ENCODE measurements at places on chromosomes 11 and 22.

DNA sequence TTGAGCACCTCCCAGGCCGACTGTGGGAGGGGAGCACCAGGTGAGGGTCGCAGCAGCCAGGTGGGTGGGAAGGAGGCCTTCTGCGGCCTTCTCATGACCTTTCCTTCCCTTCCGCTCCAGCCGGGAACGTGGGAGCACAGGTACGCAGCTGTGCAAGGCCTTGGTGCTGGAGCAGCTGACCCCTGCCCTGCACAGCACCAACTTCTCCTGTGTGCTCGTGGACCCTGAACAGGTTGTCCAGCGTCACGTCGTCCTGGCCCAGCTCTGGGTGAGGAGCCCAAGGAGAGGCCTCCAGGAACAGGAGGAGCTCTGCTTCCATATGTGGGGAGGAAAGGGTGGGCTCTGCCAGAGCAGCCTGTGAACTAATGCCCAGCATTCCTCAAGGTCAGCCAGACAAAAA lies 2.6 kb downstream of the IL18BP start:
- DNase-seq, result no peak

GRCh38 chr11:128573638-128574037 lies 13.7 kb downstream of the ETS1 start:
- DNase-seq, result no peak

GRCh38 chr11:75041263-75041662 lies 52.5 kb downstream of the NEU3 start:
- no peak for DNase-seq

DNA sequence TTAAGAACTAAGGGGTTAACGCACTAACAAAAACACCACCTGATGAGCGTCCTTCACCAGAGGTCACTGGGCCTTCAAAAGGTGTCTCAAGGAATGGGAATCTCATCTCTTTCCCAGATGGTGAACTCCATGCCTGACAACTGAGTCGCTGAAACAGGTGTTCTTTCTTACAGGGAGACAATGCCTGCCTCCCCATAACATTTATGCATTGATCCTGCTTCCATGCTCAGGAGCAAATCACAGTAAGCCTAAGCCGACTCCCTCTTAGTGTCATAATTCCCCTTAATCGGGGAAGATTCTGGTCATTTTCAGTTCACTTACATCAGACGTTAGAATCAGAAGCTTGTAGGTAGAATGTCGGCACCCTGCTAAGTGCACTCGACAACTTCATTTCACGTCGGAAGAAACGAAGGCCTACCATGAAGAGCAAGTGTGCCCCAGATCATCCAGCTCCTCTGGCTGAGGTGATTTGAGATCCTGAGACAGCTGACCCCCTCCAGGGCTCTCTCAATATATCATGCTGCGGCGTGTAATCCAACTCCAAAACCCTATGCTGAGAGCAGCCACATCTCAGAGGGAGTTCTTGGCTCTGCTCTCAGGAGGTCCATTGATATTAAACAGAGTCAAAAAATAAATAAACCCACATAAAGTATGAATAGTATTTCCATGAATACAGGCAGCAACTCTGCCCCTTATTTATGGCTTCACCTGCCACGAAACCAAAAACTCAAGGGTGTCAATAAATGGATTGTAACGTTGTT lies 163.1 kb downstream of the LARGE1 start:
- DNase-seq, result no peak

DNA sequence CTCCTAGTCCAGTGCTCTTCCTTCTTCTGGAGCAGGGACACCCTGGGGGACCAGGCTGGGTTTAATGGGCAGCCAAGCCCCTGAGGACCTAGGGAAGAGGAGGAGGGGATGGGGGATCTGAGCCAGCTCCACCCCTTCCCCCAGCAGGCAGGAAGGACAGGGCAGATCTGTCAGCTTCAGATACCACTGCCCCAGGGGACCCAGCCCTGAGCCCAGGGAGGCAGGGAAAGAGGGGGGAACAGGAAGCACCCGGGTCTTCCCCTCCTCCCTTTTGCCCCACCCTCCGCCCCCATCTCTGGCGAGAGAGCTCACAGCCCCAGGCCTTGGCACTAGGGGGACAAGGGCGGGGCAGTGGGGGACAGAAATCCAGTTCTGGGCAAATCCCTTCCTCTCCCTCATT lies 11.7 kb upstream of the SOX10 start:
- no peak for DNase-seq

DNA sequence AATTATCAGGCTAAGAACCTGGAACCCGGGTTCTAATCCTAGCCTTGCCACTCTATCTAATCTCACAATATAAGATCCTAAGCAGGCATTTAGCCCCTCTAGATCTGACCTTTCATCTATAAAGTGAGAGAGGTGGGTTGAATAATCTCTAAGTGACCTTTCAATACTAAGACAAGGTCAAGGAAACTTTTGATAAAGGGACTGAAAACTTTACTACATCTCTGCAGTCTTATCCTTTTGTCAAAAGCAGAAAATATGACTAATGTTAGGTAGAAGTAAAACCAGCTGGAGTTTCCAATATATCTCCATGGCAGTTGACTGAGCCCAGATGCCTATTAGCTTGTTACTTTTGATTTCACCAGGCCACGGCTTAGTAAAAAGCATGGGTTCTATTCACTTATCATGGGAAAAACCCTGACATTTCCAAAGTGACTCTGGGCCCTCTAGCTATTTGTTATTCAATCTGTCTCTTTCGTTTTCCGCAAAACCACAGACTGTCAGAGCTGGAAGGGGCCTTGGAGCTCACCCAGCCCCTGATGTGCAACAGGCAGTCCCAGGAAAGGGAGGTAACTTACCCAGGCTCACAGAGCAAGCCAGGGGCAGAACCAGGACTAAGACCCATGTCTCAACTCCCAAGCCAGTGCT lies 75.8 kb downstream of the RAB30 start:
- no peak for DNase-seq

GRCh38 chr11:488062-488461 lies 19.0 kb downstream of the RNH1 start:
- no peak for DNase-seq

DNA sequence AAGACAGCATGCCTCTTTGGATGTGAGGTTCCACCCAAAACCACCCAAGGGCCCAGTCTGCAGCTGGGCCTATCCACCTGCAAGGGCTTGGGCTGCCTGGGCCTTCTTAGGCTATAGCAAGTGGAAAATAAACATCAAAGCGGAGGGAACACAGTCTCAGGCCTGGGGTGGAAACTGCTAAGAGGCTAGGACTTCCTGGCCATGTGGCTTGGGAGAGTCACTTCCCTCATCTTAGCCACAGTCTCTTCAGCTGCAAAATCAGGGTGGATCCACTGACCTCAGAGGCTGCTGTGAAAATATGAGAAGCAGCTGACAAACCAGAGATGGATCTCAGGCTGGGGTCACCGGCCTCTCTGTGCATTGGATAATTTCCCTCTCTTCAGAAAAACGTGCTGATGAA lies 30.6 kb upstream of the TFIP11 start:
- no peak for DNase-seq

DNA sequence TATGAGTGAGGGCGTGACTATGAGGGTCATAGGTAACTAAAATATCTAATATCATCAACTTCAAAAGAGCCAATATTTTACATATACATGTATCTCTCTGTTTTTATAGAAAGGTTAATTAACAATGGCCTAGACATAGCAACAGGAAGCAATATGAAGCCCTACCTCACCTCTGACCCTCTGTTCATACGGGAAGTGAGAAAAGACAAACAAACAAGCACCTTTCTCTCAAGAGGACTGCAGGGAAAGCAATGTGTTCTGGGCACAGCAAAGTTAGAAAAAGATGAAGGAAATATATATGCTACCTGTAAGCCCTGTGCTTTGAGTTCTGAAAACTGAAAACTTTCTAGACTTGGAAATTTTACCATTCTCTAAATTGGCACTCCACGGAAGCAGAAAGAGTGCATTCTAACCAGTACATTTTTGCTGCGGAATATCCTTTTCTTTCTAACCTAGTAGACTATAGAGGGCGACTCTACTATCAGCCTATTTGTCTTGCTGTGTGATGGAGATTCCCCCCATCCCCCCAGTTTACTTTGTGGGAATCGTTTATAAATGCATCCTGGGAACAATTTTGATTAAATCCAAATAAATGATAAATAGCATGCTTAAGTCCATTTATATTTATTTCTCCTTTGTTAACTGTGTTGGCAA lies 830.4 kb upstream of the FAT3 start:
- peak; percentile 19 for DNase-seq

DNA sequence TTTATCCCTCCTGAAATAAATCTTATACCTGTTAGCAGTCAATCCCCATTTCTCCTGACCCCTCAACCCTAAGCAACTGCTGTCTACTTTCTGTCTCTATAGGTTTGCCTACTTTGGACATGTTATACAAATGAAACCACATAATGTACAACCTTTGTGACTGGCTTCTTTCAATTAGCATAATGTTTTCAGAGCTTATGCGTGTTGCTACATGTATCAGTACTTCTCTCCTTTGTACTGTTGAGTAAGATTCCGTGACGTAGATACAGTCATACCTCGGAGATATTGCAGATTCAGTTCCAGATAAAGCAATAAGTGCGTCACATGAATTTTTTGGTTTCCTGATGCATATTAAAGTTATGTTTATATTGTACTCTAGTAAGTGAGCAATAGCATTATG lies 127.3 kb downstream of the MORC2 start:
- no peak for DNase-seq

- no peak for DNase-seq
These were observed 9.0 kb downstream of the TUBA8 start for GRCh38 chr22:18119409-18120110.

DNA sequence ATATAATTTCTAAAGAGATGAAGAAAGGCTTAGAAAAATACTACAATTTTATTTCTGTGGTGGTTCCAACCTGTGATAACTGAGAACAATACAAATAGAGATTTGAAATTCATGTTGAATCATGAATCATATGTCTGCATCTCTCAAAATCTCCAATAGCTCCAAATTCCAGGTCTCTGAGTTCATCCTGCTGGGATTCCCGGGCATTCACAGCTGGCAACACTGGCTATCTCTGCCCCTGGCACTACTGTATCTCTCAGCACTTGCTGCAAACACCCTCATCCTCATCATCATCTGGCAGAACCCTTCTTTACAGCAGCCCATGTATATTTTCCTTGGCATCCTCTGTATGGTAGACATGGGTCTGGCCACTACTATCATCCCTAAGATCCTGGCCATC lies at the start of gene OR56B1:
Gene OR56B1, plus strand, starts transcription at position 53 of the 400 bp plus-strand sequence. Its CDS starts 69 bp downstream, at position 122.
- no peak for DNase-seq

DNA sequence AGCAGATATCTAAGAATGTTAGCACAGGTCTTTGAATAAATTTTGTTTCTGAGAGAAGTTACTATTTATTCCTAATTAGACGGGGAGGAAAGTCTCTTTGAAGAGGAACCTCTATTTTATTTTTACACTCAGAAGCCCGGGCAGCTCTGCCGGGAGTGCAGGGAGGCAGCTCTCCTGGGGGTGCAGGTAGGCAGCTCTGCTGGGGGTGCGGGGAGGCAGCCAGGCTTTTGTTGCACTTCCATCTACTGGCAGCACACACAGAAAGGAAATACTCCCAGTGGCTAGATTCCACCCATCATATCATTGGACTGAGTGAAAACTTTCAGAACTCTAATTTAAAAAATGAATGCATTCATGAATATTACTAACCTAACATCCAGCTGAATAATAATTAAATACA lies 24.6 kb downstream of the OR10A6 start:
- DNase-seq, result no peak

- DNase-seq, result no peak
These were observed 1.7 kb downstream of the C11orf96 start for GRCh38 chr11:43943931-43944751.

DNA sequence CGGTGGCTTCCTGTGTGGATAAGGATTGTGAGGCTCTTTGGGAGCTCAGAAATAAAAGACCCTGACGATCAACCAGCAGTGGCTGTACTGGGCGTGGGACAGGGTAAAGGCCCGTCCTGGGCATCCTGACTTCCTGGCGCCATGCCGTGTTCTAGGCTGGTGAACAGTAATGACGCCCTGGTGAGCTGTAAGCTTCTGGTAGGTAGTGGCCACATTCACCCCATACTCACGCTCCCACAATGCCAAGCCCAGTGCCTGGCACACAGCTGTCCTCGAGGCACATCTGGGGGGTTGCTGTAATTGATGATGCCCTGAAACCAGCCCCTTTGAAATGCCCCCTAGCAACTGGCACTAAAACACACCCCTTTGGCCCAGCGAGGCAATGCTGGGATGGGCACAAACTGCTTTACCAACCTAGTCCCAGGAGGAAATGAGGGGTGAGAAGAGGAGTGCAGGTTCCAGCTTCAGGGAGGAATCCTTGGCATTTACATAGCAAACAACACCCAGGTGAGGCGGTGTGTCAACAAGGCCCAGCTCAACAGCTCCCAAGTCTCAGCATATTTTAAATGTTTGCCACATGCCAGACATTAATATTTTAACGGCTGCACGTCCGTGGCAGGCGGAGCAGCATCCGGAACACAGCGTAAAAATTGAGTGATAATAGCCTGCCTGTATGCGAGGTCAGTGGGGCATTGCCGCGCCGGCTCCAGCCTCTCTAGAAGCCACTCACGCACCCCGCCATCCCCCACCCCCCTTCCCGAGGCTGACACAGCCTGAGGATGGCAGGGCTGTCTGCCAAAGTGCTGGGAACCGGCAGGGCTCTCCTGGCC lies 79.3 kb downstream of the DSCAML1 start:
- DNase-seq, result peak; percentile 74

DNA sequence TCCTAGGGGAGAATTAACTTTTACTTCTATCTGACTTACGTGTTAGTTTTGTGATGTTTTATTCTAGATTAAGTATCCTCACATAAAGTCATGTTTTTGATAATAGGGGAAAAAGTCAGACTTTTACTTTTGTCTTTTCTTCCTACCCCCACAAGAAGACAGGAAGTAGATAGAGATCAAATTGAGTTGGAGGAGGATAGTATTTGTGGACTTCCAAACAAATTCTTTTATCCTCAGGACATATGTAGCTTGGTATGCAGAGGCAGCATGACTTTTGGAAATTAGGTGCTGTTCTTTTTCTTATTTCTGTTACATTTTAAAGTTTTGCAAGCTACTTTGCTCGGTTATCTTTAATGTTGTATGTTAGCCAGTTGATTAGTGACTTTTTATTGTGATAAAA lies 61.4 kb downstream of the MTMR3 start:
- DNase-seq, result no peak

DNA sequence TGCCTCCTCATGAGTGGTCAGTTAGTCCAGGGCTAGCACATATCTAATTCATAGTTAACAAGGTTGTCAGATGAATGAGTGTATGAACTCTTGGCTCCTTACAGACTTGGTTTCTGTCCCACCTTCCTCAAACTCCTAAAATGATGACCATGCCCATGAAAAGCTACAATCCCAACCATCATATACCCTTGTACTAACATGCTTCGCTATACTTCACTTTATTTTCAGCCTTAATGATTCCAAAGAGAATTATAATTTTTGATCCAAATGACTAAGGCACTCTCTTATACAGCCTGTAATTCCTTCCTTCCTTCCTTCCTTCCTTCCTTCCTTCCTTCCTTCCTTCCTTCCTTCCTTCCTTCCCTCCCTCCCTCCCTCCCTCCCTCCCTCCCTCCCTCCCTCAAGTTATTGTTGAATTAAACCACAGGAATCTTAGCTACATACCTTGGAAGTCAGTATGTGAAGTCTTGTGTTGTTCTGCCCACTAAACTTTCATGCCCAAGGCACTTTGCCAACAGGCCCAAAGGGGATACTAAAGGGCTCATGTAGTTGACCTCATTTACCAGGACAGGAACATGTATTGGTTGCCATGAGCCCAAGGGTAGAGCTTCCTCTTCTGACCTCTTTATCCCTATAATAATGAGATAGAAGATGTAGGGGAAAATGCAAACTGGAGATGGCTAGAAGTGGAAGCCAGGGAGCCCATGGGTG lies 37.4 kb downstream of the CALCA start:
- DNase-seq, result no peak

GRCh38 chr11:31340903-31341572 lies 28.5 kb downstream of the DCDC1 start:
- DNase-seq, result peak; percentile 10
